ENCODE measurements at places on chromosomes 12 and 14. TPM values are rescaled to one million over a fixed set of nuclear protein-coding genes. Genes with fewer than 3 reads are reported as not detected.

DNA sequence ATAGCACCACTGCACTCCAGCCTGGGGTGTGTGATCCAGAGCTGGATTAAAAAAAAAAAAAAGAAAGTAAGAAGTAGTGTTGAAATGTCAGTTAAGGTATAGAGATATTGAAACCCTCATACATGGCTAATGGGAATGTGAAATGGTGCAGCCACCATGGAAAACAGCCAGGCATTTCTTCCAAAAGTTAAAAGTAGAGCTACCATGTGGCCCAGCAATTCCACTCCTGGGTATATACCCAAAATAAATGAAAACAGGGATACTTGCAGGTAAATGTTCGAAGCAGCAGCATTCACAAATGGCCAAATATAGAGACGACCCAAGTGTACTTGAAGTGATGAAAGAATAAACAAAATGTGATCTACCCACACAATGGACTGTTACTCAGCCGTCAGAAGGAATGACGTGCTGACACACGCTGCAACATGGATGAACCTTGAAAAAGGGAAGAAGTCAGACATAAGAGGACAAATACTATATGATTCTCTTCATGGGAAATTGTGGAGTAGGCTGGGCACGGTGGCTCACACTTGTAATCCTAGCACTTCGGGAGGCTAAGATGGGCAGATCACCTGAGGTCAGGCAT, 15.2 kb downstream of the IL31 start:
- DNase-seq, result no peak
- no peaks in the 10 kb centered on the region for H3K4me1 ChIP-seq
- no peak overlapping the region for H3K4me3 ChIP-seq

GRCh38 chr14:99274346-99275221, 2.6 kb upstream of the BCL11B start:
- H3K27me3 ChIP-seq, result peaks cover 72% of the 10 kb centered on the region
- H3K27ac ChIP-seq, result no peak overlapping the region
- no peaks in the 10 kb centered on the region for H3K36me3 ChIP-seq

DNA sequence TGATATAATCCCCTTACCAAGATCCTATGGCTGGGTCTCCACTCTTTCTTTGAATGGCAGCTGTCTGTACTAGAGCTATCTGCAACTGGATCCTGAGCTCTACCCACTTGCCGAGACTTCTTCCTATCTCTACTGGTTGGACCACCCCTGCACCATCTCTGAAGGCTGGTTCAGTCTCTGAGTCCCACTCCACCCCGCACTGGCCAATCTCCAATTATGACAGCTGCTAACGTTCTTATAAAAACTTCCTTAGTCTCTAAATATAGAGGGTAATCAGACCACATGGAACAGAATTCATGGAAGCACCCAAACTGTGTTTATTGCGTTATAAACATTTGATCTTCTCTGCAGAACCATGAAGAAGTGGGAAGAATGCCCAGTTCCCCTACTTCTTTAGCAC, 186.6 kb upstream of the EEA1 start:
- no peak overlapping the region for H3K4me3 ChIP-seq
- no peaks in the 10 kb centered on the region for H3K27me3 ChIP-seq
- no peaks in the 10 kb centered on the region for H3K36me3 ChIP-seq

BICD1 gene
- total RNA-seq, result 11.0 TPM

MIP gene
- not detected for total RNA-seq

- no peaks in the 10 kb centered on the region for H3K27me3 ChIP-seq
- H3K36me3 ChIP-seq, result no peaks in the 10 kb centered on the region
- no peak overlapping the region for H3K4me3 ChIP-seq
- no peak for DNase-seq
- no peaks in the 10 kb centered on the region for H3K4me1 ChIP-seq
- no peak overlapping the region for H3K27ac ChIP-seq
These were observed 71.5 kb upstream of the ARID2 start for GRCh38 chr12:45658020-45658419.

TEAD4 gene
- 27.3 TPM for total RNA-seq

CAPZA3 gene
- total RNA-seq, result not detected

- no peak for DNase-seq
- H3K27ac ChIP-seq, result no peak overlapping the region
- H3K4me3 ChIP-seq, result peak overlapping the region; percentile 22
- H3K4me1 ChIP-seq, result peaks cover 12% of the 10 kb centered on the region
- no peaks in the 10 kb centered on the region for H3K36me3 ChIP-seq
These were observed 28.8 kb downstream of the SPRING1 start for GRCh38 chr12:116708826-116709756.

GRCh38 chr12:1592444-1593173, 1.8 kb downstream of the FBXL14 start:
- no peaks in the 10 kb centered on the region for H3K27me3 ChIP-seq
- H3K36me3 ChIP-seq, result no peaks in the 10 kb centered on the region
- H3K4me1 ChIP-seq, result peaks cover 70% of the 10 kb centered on the region
- DNase-seq, result peak; percentile 47
